Activated CD8-positive, alpha-beta memory T cell treated with anti-CD3 and anti-CD28 coated beads for 1 hour (primary cell): ENCODE measurements at places on chromosomes 6 and 20.

DNA sequence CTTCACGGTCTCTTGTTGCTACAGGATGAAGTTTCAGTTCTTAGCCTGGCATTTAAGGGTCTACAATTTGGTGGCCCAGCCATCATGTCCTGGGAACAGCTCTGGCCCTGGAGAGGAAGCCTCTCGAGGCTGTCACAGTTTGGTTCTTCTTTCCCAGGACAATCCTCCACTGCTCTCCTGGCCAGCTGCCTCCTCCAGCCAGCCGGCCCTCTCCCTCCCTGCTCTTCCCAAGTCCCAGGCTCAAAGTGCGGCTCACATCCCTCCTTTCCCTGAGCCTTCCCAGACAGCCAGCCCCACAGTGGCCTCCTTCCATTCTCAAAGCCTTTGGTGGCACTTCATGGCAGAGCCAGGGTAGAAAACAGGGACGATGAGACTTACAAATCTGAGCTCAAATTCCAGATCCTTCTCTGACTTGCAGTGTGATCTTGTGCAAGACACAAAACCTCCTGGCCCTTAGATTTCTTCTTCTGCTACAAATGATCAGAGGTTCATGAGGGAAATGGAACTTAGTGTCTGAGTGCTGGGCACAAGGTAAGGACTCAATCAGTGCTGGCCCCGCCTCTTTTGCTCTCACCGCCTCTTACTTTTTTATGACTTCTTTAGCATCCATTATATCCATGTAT, 223.8 kb upstream of the ECI2 start:
- no peak for DNase-seq

DNA sequence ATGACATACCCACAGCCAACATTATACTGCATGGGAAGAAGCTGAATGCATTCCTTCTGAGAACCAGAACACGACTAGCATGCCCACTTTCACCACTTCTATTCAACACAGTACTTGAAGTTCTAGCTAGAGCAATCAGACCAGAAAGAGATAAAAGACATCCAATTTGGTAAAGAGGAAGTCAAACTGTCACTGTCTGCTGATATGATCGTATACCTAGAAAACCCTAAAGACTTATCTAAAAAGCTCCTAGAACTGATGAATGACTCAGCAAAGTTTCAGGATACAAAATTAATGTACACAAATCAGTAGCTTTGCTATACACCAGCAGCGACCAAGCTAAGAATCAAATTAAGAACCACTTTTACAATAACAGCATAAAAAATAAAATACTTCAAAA, 60.5 kb downstream of the EYS start:
- DNase-seq: no peak

- no peak for DNase-seq
These were observed 55.7 kb downstream of the PPP1R14C start for GRCh38 chr6:150198532-150198931.

DNA sequence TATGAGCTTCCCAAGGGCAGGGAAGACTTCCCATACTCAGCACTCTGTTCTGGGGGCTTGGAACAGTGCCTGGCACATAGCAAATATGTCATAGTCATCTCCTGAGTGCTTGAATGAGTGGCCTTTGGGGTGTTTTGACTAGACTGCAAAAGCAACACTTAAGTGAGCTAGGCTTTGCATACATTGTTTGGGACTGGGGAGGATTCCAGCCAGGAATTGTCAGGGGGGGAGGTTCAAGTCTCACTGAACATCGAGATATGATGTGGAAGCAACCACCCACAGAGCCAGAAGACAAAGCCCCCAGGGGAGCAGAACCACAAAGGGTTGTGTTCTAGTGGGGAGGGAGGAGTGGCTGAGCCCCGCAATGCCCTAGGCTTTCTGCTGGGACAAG, 98.4 kb downstream of the SYCP2 start:
- no peak for DNase-seq

GRCh38 chr20:31517373-31517772, 3.1 kb downstream of the HM13 start:
- DNase-seq: no peak

DNA sequence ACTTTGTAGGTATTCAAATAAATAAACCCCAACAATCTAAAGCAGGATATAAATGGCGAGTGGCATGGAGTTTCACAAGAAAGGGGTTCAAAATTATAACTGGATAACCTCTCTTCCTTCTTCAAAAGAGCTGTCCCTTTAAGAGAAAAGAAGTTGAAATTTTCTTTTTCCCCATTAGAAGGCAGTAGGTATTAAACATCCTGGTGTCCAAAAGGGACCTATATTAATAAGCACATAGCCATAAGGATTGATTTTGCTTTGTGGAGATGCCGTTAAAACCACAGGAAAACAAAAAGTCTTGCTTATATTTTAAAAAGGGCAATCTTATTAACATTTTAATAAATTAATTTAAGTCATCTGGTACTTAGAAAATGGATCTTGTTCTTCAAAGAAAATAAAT, 76.5 kb downstream of the LYRM4 start:
- DNase-seq: no peak

DNA sequence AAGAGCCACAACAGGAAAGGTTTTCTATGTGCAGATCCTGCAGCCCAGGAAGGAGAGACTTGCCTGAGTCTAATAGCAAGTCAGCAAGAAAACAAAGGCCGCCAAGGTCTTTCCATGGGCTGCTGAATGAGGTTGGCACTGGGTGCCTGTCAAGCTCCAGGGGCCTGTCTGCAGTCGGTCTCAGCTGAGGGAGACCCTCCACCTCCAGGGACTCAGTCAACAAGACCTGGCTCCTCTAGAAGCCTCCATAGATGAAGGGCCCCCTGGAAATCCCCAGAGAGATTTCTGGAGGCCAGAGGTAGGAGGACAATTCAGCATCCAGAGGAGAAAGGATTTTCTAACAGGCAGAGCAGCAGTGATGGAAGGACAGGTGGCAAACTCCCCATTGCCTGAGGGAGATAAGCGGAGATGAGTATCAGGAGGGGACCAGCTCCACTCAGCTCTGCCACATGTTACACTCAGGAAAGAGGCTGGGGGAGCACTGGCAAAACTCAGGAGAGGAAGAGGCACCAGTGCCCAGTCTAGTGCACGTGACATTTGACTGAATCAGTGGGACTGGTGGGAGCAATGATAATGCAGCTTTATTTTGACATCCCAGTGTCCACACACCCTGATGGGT, 33.5 kb upstream of the FKBP1A start:
- DNase-seq: no peak

DNA sequence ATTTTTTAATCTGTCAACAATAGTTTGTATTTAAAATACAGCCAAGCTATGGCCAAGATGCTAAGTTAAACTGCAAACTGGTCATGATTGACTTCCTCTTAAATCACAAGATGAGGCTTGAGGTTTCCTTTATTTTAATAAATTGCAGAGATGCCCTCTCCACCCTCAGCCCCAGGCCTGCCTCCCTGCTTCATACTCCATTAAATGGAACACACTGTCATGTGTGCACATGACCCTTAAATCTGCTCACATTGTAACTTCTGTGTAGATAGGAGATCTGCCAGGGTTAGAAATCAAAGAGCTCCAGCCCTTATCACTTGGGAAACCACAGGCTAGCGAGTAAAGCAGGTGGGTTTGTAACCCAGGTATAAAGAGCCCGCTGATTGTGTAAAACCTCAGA, 20.8 kb downstream of the DUSP22 start:
- no peak for DNase-seq

DNA sequence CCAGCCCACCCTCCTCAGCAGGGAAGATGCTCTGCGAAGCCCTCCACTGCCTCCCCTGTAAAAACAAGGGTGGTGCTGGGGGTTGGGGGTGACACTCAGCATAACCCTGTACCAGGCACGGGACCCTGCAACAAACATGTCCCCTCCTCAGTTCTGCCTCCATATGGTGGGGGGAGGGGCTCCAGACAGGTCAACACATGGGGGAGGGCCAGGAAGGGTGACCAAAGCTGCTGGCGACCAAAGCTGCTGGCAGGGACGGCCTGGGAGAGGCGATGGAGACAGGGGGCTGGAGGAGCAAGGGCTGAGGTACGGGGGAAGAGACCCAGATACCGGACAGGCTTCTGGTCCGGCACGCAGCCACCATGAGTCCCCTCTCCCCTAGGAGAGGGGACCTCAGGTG, 123.2 kb downstream of the TAF4 start:
- no peak for DNase-seq

- DNase-seq: no peak
These were observed 16.6 kb downstream of the MCM9 start for GRCh38 chr6:118918329-118918725.

DNA sequence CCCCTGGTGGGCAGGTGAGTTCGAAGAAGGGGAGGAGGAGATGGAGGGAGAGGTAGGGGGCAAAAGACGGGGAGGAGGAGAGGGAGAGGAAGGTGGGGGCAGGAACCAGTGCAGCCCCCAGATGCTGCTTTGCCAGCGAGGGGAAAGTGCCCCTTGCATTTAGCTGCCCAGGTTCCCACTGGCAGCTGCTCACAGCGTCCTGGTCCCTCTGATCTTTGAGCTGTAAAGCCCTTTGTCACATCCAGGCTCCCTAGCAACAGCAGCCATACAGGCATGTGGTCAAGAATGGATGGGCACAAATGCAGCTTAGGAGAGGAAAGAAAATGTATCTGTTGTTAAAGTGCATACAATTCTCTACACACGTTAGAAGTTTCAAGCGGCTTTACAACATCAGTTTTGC, 160.9 kb downstream of the CD83 start:
- no peak for DNase-seq

GRCh38 chr20:43160941-43161340, 28.8 kb downstream of the PTPRT start:
- no peak for DNase-seq

DNA sequence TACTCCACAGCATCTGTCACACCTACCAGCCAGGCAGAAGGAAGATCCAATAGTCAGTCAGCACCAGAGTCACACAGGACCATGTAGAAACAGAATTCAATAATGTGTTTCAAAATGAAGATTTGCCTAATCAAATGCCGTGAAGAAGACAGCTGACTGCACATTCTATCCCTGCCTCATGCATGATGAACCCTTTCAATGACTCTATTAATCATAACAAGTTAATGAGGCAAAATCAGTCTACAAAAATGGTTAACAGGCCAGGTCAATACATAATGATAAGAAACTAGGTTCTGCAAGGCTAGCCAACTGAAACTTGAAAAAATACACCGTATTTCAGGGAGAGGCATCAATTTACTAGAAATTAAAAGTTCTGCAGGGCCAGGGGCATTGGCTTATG, 6.7 kb upstream of the PNRC1 start:
- DNase-seq: no peak

DNA sequence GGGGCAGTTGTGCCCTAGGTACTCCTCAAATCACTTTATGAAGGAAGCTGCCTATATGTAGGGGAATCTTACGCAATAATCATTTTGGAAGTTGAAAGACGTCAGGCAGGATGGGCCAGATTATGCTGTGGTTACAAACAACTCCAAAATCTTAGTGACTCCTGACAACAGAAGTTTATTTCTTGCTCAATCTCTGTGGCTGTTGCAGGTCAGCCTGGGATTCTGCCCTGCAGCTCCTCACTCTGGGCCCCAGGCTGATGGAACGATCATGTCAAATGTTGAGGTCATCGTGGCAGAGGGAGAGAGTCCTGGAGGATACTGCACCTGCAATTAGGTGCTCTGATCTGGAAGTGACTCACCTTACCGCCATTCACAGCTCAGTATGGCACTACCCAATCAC, 88.4 kb downstream of the ZDHHC14 start:
- no peak for DNase-seq

DNA sequence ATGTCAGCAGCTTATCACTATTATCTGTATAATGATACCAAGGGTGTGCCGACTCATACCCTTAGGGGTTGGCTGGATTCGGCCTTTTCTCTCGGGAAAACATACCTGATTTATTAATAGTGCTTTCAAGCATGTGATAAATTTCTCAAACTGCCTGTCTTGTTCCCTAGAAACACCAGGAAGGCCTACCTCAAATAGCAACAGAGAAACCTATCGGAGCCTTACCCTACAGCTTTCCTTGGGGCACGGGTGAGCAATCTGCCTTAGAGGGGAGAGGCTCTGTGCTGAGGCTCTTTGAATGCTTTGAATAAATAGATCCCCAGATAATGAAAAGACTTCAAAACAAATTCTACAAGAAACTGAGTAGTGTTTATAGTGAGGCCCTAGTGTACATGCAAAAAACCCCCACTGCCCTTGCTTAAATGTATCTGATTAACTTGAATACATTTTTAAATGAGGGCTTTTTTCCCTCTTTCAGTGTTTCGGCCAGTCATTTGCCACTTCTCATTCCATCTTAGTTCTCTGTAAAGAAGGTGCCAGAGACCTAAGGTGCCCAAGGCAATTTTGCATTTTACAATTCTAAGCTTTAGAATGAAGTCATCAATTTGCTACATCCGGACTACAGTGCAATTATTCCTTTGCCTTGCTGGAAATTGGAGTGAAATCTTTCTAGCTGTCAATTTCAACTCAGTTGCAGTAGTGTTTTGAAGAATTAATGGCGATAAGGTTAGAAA, 320.1 kb downstream of the ESR1 start:
- DNase-seq: no peak

- peak; percentile 77 for DNase-seq
These were observed 4.9 kb upstream of the ARMC12 start for GRCh38 chr6:35731736-35732532.

DNA sequence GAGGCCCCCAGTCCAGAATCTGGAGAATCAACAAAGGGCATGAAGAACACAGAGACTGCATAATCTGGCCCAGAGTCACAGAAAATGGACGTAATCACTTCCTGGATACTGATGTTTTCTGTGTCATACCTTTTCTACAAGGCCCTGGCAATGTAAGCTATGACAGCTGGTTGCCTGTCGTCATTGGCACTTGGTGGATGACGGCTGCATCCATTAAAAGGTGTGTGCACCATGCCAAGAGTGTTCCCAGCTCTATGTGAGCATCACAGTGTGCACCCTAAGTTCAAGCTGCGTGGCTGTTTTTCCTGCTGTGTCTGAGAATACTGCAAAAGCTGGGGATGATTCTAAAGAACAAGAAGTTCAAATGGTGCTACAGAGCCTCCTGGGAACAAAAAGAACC, 275.2 kb upstream of the CNR1 start:
- DNase-seq: no peak

DNA sequence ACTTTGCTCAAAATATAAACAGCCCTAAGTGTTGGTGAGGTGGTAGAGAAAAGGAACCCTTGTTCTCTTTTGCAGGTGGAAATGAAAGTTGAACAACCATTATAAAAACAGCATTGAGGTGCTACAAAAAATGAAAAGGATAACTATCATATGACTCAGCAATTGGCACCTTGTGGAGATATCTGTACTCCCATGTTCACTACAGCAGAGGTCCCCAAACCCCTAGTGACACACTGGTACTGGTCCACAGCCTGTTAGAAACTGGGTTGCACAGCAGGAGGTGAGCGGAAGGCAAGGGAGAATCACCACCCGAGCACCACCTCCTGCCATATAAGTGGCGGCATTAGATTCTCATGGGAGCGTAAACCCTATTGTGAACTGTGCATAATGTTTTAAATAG, 267.4 kb upstream of the THEMIS start:
- DNase-seq: no peak

DNA sequence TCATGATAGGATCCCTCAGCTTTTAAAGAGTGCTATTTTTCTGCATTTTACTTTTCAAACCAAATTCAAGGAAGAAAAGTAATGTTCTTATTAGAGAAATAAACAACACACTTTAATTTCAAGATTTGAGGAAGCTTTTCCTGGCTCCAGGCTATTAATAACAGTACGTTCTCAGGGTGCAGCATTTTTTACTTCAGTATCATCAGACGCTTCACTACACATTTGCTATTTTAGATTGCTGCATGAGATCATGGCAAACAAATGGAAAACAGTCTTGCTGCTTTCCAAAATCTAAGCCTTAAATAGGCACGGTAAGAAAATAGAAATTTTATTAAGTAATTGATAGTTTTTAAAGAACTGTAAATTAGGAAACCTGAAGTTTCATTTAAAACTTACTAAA, 253.6 kb upstream of the EXOC2 start:
- no peak for DNase-seq
